Stimulated activated CD8-positive, alpha-beta memory T cell treated with anti-CD3 and anti-CD28 coated beads, Interleukin-4, amount 100 ng/mL, for 1 hour (primary cell): ENCODE measurements at places on chromosomes 2 and 18.

- no peak for DNase-seq
Observed at GRCh38 chr2:214358506-214358905, 52.3 kb upstream of the VWC2L start.

- DNase-seq = no peak
Observed at GRCh38 chr2:176094349-176094748, 1.8 kb downstream of the HOXD13 start.

DNA sequence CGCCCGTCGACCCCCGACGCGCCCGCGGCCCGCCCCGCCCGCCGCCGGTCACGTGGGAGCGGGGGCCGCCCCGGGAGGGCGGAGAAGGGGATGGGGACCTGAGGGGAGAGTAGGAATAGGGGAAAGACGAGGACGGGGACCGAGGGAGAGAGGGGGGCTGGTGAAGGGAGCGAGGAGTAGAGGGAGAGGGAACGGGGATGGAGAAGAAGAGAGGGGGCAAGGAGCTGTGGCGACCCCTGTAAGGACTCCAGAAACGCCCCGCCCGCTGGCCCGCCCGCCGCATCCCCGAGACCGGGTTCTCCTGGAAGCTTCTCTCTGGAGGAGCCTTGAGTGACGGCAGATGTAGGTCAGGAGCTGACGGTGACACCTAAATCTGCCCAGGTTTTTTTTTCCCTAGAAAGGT, 615 bp downstream of the ADNP2 start:
- DNase-seq = no peak

GRCh38 chr2:53378791-53379190, 388.8 kb upstream of the CHAC2 start:
- no peak for DNase-seq

DNA sequence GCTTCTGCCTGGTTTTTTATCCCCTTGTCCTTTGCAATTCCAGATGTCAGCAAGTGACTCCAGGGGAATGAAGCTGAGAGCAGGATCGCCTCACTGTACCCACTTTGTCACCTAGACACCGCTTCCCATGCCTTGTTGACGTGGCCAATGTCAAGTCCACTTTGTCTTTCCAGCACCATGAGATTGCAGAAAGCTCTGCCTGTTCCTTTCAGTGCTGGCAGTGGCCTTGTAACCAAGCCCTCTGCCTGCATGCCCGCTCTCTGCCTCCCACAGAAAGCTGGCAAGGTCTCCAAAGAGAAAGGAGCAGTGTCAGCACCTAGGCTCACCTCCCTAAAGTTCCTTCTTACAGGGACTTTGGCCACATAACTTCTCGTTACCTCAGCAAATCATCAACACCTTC, 282.2 kb upstream of the ST6GAL2 start:
- no peak for DNase-seq

- no peak for DNase-seq
Observed at GRCh38 chr2:105291981-105292380, 37.6 kb downstream of the TGFBRAP1 start.

DNA sequence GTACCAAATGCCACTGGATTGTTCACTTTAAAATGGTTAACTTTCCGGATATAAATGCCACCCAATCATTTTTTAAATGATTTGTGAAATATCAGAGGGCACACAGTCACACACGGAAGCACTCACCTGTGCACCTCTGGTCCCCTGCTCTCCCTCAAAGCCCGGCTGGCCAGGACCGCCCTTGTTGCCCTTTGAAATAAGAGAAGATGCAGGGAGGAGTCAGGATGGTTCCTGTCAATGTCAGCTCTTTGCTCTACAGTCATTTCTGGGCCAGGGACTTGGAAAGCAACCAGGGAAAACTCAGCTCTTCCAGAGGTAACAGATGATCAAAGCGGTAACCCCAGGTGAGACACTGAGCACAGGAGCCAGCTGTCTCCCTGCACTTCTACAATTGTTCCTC, 60.7 kb downstream of the COL6A3 start:
- DNase-seq = no peak

DNA sequence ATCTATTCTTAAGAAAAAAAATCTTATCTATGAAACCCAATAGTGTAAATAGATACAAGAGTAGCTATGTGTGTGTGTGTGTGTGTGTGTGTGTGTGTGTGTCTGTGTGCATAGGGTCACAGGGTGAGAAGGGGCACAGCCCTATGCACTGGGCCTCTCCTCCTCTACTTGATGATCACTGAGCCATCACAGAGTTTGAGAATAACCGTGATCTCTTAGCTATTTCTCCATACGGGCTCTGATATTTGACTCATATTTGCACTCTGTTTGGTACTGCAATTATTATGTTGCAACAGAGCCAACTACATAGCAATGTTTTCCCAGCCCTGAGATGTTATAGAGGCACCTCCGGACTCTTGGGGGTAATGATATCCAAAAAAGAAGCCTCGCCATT, 28.8 kb upstream of the SLC40A1 start:
- no peak for DNase-seq

DNA sequence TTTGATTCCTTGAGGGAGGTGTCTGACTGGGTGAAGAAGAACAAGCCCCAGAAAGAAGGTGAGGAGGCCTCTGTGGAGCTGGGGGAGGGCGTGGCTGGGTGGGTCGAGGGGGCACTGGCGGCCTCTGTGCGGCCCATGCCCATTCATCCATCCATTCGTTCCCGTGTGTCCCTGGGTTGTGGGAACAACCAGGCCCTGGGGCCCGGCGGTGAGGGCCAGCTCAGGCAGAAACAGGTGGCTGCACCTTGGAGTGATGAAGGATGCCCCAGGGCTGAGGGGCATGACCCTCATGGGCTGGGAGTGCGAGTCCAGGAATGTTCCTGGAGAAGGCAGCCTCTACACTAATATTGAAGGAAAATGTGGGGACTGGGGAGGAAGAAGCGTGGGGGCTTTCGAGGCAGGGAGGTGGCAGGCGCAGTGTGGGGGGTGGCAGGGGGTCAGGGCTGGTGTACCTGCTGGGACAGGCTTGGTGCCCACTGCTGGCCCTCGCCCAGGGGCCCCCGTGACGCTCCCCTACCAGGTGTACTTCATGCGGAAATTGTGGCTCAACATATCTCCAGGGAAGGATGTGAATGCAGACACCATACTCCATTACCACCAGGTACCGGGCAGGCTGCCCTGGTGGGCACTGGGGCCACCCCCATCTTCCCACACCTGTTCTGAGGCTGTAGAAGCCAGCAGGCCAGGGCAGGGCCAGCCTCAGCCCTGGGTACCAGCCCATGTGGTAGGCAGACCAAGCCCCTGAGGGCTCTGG, 11.2 kb upstream of the GPR17 start:
- no peak for DNase-seq

DNA sequence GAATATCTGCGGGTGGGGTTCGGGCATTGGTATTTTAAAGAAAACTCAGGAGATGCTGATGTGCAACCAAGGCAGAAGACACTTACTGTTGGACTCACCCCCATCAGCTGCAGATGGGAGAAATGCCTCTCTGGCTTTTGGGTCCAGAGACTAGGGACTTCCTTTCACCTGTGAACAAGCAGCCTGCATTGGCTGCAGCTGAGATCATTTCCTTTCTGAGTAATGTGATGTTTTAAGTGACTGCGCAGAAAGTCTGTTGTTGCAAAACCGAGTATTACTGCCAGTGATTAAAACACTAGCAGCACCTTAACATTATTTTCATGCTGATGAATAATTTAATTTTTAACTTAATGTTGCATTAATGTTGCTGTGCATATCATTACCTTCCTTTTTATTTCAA, 143.0 kb downstream of the TSN start:
- no peak for DNase-seq

DNA sequence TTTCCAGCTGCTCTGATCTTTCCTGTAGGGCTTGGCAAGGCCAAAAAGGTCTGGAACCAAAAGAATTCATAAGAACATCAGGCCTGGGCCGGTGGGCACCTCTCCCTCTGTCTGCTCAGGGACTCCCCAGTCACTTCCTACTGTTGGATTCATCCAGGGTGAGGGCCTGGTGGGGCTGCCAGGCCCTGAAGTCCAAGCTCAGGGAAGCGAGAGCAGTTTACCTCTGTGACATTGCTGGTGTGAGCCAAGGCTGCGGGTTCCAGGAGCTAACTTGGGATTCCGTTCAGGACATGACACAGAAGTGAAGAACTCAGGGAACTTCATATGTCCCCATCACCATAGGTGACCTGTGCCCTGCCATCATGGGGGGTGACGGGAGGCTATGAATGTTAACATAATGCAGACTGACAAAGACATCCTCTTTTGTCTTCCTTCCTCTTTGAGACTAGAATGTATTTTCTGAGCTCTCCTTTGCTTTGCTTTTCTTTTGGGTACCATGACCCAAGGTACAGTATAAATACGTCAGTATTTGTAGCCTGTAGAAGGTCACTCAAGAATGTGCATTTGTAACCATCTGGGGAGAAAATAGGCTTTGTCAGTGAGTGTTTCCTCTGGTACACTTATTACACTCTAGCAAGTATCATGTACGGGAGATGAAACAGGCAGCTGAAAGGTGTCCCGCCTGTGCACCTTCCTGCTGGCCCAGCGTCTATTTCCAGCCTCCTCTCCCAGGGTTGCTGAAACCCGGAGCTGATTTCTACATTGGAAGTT, 130.5 kb upstream of the SLC1A4 start:
- DNase-seq = no peak

GRCh38 chr18:62449490-62450104, 73.2 kb upstream of the ZCCHC2 start:
- DNase-seq = no peak

DNA sequence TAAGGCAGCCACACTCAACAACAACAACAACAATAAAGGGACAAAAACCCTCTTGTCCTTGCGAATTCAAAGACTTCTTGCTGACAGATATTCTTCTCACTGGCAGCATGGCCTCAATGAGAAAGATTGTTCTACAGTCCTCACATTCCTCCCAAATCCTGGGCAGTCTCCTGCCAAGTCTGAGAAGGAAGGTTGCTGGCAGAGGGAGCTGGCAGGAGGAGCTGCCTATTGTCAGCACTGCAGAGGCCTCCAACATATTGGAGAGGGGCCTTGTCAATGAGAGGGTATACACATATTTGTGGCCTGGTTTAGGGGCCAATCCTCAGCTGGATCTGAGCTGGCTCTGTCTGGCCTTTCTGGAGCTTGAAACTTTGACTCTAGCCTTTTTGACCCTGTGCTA, 63.5 kb downstream of the LAMA3 start:
- DNase-seq = no peak

DNA sequence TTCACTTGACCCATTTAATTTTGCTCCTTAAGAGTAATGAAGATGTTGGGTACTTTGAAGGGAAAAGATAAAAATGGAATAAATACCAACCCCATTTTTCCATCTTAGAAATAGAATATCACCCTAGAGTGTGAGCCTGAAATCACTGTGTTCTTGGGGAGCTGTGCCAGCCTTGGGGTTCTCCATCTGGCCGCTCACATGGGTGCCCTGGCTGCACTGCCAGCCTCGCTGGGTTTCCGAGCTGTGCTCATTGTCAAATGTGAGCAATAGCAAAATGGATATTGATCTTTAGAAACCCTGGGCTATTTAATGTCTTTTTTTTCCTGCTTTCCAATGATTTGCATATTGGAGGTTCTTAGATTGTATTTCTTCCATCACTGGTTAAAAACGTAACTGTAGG, 9.3 kb downstream of the APCDD1 start:
- no peak for DNase-seq

DNA sequence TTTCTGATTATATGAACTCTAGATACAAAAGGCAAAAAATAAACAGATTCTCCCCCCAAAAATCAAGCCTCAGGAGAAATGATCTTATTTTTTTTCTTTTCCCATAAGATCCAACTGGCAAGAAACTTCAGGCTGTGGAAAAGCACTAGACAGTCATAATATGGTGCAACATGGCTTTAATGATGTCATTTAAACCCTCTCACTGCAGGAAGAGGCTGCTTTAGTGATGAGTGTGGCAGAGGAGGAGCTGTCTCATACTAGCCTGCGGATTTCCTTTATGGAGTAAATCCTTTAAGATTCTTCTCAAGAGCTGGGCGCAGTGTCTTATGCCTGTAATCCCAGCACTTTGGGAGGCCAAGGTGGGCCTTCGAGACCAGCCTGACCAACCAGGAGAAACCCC, 83.3 kb upstream of the CD28 start:
- no peak for DNase-seq

GRCh38 chr2:238878051-238878735, 30.3 kb downstream of the TWIST2 start:
- DNase-seq = no peak

DNA sequence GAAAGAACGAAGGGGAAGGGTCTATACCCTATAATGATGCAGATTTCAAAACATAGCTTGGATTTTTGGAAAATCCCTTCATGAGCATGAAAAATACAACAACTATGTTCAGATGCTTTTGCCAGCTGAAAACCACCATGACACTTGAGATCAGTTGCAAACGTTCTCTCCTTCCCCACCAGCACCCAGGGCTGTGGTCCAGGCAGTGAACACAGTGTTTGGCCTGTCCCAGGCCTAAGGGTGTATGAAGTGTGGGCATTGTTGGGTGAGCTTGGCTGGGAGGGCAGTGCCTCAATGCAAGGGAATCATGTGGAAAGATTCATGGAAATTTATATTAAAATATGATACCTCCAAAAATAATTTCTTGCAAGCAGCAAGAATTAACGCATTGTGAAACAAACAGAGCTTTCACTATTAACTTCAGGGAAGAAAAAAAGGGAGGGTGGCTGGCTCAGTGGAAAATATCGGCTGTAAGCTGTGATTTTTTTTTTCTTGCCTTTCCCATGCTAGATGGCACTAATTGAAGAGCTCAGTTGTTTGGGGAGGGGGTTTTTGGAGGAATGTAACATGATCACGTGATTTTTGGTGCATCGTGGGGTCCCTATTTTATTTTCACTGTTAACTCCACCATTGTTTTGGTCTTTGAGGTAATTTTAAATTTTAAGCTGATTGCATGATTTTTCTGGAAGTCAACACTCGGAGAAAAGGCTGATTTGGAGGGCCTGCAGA, 52.0 kb downstream of the CDC42EP3 start:
- DNase-seq = no peak

- DNase-seq = no peak
Observed at GRCh38 chr2:62800618-62801017, 95.1 kb downstream of the EHBP1 start.

DNA sequence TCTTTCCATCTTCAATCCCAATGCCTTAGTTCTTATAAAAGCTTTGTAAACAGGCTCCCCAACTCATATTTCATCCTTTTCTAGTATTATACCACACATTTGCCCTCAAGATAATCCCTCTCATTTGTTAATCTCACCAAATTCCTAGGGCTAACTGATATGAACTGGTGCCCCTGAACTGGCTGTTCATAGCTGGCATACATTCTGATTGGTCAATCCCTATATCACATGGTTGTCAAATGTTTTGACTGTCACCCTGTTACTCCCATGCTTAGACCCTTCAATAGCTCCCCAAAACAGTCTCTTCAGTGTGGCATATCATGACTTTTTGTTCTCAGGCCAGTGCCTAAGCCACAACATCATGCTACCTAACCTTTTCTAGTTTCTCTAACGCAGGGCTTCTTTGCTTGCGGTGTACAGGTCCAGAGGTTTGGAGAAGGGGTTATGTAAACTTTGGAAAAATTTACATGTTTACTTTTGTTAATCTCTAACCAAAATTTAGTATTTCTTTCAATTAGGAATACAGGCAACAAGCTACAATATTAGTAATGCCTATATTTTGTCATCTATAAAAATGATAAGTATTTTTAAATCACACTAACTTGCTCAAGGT, 30.5 kb downstream of the GDF7 start:
- no peak for DNase-seq

- DNase-seq = no peak
Observed at GRCh38 chr18:5449858-5450509, 93.8 kb downstream of the EPB41L3 start.

- no peak for DNase-seq
Observed at GRCh38 chr2:73187549-73187948, 14.8 kb upstream of the NOTO start.

GRCh38 chr2:70041663-70042062, 45.6 kb upstream of the PCBP1 start:
- no peak for DNase-seq
